ENCODE measurements at places on chromosomes 1 and 21. TPM values are rescaled to one million over a fixed set of nuclear protein-coding genes. Genes with fewer than 3 reads are reported as not detected.

GRCh38 chr1:16975211-16975610 lies 5.2 kb downstream of the MFAP2 start:
- DNase-seq, result no peak

GRCh38 chr1:168845140-168845539 lies 116.1 kb upstream of the DPT start:
- no peak for DNase-seq

DNA sequence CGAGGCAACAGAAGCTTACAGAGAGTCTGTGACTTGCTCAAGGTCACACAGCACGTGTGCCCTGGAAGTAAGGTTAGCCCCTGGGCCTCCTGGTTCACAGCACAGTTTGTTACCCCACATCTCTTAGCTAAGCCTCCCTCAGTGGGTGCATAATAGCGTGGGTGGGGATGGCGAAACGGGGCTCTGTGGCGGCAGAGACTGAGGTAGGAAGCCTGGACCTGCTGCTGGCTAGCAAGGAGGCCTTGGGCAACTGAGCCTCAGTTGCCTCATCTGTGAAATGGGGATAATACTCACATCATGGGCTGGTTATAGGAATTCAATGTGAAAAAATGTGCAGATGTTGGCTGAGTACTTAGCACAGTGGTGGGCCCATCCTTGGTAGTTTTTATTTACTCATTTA lies 596 bp downstream of the PADI4 start:
- peak; percentile 9 for DNase-seq

DNA sequence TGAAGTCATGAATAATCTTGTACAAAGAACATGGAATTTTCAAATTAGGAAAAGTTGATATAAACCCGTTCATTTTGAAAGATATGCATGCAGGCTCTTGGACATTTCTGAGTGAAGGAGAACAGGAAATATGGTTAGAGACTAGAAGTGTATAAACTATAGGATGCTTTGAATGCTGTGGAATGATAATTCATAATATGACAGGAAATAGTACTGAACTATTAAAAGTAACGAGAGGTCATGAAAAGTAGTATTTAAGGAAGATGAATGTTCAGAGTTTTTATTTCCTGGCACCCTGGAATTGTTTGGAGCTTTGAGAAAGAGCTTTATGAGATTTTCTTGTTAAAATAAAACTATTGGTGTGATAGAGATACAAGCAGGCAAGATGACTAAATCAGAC lies 18.7 kb upstream of the CRB1 start:
- DNase-seq, result peak; percentile 32

DNA sequence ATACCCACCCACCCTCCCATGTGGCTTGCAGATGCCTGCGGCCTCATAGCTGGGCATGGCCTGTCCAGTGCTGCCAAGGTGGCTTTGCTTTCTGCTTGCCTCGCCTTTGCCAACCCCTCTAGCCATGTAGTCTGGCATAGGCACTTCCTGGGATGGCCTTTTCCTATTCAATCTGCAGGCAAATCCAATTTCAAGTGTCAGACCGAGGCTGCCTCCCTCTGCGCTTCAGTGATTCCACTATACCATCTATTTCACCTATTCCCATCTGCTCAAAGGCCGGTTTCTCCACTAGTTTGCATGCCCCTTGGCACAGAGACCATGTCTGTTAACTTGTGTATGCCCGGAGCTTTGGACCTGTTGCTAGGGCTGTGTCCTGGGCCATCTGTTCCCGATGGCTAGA lies 3.8 kb upstream of the ZBTB21 start:
- peak; percentile 21 for DNase-seq

DNA sequence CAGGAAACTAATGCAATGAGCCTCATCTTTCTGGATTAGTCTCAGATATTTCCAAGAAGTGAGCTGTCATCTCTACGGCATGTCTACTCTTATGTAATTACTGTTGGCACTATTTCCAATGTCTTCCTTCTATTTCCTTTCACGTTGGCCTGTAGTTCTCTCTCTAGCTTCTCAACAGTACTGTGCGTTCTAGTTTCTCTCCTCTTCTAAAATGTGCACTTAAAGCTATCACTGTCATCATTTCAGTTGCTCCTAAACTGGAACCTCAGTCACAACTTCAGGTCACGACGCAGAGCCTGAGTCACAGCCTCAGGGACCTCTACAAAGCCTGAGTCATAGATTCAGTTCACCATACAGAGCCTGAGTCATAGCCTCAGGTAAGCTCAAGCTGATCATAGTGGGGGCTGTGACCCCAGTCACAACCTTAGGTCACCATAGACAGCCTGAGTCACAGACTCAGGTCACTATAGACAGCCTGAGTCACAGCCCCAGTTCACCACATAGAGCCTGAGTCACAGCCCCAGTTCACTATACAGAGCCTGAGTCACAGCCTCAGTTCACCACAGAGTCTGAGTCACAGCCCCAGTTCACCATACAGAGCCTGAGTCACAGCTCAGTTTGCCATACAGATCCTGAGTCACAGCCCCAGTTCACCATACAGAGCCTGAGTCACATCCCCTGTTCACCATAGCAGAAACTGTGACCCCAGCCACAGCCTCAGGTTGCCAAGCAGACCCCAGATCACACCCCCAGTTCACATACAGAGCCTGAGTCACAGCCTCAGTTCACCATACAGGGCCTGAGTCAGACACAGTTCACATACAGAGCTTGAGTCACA lies 13.0 kb downstream of the WNT9A start:
- peak; percentile 53 for DNase-seq

DNA sequence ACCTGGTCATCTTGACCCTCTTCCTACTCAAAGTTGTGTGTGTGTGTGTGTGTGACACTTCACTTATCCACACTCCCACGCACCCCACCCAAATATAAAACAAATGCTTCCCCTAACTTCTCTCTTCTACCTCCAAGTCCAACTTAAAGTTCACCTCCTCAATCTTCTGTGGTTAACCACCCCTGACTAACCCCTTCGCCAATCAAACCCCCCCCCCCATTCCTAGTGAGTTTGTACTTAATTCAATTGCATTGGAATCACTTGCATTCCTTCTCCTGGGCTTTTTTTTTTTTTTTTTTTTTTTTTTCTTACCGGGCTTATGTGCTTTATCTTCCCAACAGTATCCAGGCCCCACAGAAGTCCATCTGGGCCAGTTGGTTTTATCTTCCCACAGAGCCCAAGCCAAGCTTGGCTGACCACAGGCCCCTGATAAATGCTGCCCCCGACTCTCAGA lies 78.4 kb downstream of the CD58 start:
- no peak for DNase-seq

DNA sequence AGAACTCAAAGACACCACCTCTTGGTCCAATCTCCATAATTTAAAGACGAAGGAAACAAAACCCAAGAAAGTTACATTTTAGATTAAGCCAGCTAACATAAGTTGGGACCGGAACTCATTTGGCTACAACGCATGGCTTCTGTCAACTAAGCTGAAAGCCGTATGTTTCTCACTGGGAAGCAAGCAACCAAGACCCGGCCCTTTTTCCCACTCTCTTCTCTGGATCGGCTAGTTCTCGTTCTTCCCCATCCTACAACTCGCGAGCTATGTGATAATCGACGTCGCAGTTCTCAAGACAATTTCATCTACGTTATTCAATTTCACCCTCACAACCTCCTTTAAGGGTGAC lies 601 bp downstream of the CCT8 start:
- DNase-seq, result peak; percentile 62

DNA sequence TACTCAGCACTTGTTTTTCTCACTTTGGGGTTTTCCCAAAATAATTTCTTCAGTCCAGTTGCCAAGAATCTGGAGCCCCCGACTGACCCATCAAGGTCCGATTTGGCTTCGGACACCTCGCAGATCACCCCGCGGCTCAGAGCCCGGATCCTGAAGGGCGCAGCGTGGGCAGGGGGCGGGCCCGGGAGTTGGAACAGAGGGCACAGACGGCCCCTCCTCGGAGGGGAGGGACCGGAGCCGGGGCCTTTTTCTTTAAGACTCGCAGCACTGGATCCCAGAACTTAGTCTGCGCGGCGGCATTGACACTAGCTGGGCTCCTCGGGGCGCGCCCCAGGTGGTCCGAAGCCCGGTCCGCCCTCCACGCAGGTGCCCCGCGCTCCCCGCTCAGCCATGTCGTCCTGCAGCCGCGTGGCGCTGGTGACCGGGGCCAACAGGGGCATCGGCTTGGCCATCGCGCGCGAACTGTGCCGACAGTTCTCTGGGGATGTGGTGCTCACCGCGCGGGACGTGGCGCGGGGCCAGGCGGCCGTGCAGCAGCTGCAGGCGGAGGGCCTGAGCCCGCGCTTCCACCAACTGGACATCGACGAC lies at the start of gene CBR3:
Gene CBR3 (plus strand): TSS at position 277 of the 588 bp plus-strand sequence. CDS start 114 bp downstream, at position 391.
- DNase-seq, result peak; percentile 98

DNA sequence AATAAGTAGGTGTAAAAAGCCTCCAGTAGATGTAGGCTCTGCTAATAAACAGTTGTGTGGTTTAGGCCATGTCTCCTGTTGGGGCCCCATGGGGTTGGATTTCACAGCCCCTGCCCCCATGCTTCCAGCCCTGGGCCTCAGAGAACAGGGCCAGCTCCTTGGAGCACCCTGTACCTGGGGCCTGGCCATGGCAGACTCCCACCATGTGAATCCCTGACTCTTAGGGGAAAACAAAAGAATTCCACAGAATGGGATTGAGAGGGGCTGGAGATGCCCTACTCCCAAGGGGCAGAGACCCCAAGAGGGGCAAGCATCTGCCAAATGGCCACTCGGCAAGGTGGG lies 11.5 kb downstream of the LRP8 start:
- peak; percentile 80 for DNase-seq

DNA sequence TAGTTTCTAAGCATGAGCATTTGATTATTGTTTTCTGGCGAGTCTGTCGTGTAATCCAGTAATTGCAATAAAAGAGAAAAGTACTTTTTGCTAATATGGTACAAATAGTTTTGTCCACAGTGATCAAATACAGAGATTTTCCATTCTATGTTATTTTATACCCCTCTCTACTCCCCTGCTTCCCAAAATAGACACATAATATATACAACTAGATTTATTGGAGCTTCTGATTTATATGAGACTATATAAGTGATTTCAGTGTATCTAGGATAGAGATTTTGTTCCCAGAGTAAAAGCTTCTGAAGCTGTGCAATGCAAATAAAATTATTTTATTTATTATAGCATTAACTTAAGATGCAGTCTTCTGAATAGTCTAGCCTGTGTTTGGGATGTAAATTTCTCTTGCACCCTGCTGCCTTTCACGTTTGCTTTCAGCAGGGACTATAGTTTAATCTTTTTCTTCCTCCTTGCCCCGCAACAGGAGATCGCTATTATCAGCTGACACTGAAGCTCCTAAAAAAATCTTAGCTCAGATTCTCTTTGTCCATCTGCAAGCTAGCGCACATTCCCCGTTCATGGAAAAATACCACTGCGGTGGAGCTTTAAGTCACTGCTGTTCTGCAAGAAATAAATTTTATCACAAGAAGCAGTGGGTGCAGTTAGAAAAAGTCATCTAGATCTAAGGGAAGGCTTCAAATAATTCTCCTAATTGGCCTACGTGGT lies 273.3 kb downstream of the DISC1 start:
- DNase-seq, result no peak

GRCh38 chr1:3359756-3360440 lies 94.6 kb upstream of the ARHGEF16 start:
- DNase-seq, result no peak

DNA sequence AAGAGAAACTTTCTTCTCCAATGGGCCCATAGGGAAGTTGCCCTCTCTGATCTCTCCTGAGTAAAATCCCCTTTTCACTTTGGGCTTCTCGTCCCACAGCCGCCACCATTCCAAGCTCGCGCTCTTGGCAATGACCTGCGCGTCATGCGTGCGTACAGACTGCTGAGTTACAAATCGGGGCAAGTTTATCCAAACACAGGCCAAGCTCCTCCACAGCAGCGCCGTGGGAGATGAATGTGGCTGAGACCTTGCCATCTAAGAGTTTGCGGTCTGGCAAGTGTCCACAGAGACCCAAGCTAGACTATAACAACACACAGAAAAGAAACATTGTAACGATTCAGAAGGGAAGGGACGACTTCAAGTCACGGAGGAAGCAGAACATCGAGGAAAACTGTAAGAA lies 116.3 kb upstream of the SOD1 start:
- DNase-seq, result no peak

- DNase-seq, result peak; percentile 64
Observed at GRCh38 chr21:14901482-14901958, 163.3 kb downstream of the NRIP1 start.

SMPDL3B gene
- total RNA-seq, result under 0.01 TPM

GLIS1 gene
- total RNA-seq, result 2.4 TPM

KLHDC9 gene
- 1.5 TPM for total RNA-seq

PEAR1 gene
- 17.0 TPM for total RNA-seq

KPRP gene
- total RNA-seq, result not detected

WASF2 gene
- 24.5 TPM for total RNA-seq

TENT5C gene
- total RNA-seq, result 0.36 TPM

Measured in osteoblast (primary cell).